ENCODE measurements at places on chromosomes 2 and 18.

- no peak for DNase-seq
Observed at GRCh38 chr2:40666398-40666797, 214.5 kb upstream of the SLC8A1 start.

DNA sequence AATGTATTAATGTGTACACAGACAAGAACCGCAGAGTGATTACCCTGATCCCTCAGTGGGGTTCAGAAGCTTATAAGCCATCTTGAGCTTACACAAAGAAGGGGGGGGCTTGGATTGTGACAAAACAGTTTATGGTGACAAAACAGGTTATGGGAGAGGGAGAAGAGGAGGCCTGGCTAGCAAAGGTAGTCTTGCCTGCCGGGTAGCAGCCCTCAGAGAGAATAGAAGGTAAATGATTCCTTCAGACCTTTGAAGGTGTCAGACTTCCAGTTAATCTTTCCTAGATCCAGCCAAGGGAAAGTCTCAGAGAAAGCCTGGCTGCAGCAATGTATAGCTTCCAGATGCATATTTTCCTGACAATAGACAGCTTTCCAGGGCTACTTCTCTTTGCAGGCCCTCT lies 44.6 kb upstream of the RAPH1 start:
- no peak for DNase-seq

DNA sequence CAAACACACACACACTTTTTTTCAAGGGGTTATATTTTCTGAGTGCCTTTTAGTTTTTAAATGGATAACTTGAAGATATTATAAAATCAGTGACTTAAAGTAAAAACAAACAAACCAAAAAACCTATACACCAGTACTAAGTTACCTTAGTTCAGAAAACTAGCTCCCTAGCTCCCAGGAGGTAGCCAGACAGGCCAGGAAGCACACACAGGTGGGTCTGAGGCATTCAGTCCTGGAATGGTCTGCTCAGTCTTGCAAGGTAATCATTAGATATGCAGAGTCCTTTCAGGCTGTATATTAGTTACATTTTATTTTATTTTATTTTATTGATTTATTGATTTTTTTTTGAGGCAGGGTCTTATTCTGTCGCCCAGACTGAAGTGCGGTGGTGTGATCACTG lies 10.7 kb upstream of the DYNC2LI1 start:
- DNase-seq: no peak

DNA sequence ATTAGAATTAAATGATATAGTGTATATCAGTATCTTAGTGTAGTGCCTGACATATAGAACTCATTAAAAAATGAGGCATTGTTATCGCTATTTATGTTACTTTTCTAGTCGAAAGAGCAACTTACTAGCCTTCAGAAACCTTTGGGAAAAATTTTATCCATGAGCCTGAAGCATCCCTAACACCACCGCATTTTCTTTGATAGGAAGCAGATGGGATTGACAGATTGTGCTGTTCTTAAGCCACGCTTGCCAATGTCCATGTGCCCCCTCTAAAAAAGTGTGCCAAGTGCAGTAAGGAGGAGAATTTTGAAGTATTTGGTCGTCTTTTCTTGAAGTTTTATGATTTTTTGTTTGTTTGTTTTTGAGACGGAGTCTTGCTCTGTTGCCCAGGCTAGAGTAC lies 29.1 kb downstream of the PPM1B start:
- DNase-seq: no peak

GRCh38 chr2:191303140-191304005 lies 58.2 kb downstream of the MYO1B start:
- no peak for DNase-seq

GRCh38 chr2:223113161-223113560 lies 61.2 kb downstream of the KCNE4 start:
- DNase-seq: no peak

GRCh38 chr18:63570721-63571120 lies 16.4 kb upstream of the SERPINB13 start:
- DNase-seq: no peak

GRCh38 chr2:231353469-231353868 lies 42.0 kb upstream of the B3GNT7 start:
- no peak for DNase-seq

DNA sequence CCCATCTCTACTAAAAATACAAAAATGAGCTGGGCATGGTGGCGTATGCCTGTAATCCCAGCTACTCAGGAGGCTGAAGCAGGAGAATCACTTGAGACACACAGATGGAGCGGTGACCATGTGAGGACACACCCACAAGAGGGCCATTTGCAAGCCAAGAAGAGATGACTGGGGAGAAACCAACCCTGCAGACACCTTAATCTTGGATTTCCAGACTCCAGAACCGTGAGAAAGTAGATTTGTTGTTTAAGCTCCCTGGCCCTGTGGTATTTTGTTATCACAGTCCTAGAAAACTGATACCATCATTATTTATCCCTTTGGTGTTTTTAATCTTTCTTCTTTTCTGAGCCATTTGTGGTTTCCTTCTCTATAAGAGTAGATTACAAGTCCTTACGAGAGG lies 88.6 kb upstream of the ID2 start:
- DNase-seq: no peak

- no peak for DNase-seq
Observed at GRCh38 chr2:96509847-96510230, 4.7 kb upstream of the NEURL3 start.

GRCh38 chr2:148545390-148546256 lies 98.9 kb upstream of the EPC2 start:
- DNase-seq: no peak

- peak; percentile 92 for DNase-seq
Observed at GRCh38 chr2:226478109-226478809, 321.4 kb downstream of the IRS1 start.

GRCh38 chr2:181574321-181574720 lies 82.6 kb downstream of the CERKL start:
- DNase-seq: no peak

- DNase-seq: no peak
Observed at GRCh38 chr18:38851526-38851925, 1285.9 kb upstream of the CELF4 start.

GRCh38 chr18:2907550-2908135 lies 60.8 kb downstream of the EMILIN2 start:
- DNase-seq: no peak

- no peak for DNase-seq
Observed at GRCh38 chr18:64082054-64082453, 66.8 kb downstream of the LINC00305 start.

DNA sequence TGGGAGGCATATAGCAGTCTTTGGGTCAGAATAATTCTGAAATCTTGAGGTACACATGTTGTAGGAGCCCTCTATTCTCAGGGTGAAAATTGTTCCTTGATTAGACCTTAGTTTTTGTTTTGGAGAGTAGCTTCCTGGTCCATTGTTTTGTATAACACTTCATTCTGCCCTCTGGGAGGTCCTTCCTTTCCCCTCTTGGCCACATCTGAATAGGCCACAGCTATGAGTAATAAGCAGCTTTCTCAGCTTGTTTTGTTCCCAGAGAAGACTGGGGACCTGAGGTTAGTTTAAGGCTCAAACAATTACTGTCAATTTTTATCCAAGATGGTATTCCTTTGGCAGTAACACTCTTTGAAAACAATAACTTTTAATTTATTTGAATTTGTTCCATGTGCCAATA lies 72.6 kb upstream of the NOL4 start:
- DNase-seq: no peak

- no peak for DNase-seq
Observed at GRCh38 chr18:76364282-76365259, 130.5 kb downstream of the ZNF516 start.

GRCh38 chr2:191629001-191629453 lies 48.9 kb upstream of the NABP1 start:
- no peak for DNase-seq

- DNase-seq: no peak
Observed at GRCh38 chr2:226307487-226308322, 491.9 kb downstream of the IRS1 start.

GRCh38 chr2:169716938-169717690 lies 16.5 kb upstream of the KLHL23 start:
- peak; percentile 15 for DNase-seq

DNA sequence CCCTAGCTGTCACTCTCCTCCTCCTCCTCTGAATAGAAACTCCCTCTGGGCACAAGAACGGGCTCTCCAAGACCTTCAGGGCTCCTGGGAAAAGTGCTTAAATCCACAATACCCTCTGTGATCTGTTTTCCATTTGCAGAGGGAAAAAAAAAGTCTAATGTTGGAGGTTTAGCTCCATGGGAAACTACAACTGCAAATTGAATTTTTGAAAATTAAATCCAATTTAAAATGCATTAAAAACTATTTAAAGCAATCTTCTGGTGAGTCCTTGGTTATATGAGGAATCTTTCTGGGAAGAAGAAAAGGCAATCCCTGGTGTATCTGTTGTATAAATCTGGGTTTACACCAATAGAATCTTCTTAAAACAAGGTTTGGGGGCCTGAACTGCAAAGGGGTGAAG lies 64.3 kb downstream of the NCKAP5 start:
- no peak for DNase-seq

DNA sequence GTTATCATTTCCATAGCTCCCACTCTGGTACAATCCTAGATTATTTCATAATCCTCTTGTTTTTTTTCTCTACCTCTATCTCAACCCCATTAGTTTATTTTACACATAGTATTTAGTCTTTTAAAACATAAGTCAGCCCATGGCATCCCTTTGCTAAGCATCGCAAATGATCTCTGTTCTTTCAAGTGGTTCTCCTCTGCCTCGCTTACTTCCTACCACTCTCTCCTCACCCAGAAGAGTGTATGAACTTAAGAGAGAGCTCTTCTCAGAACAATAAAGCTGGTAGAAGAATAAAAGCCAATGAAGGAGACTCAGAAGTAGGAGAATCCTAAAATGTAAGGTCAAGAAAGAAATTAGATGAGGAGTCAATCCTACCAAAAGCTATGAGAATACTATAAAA lies 12.2 kb upstream of the ITPRID2 start:
- DNase-seq: no peak

DNA sequence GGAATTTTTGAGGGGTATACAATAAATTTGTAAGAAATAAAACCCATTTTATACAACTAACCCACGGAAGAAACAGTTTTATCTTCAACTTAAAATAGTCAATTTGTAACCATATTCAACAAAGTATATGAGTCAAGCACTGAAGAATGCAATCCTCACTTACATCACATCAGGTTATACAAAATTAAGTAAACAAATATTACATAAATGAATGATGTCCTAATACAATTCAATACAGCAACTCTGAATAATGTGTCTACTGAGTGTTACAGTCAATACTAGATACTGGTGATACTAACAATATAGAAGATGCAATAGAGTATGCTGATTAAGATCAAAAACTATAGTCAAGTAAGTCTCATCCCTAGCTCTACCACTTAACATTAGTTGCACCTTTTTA lies 58.6 kb downstream of the FANCL start:
- DNase-seq: peak; percentile 11

DNA sequence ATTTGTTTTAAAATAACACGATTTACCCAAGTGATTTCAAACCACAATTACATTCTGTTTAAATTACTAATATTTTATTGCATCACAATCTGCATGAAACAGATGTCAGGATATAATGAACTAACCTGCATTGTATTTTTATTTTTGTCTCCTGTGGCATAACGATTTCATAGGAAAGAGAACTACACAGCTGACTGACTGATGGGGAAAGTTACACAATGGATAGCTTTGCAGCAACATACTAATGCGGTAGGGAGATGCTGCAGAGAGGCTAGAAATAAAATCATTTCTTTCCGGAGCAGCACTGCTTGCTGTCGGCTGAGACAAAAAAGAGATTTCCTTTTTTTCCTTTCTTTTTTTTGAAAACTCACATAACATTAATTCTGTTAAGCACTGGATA lies 36.9 kb downstream of the SCN1A start:
- peak; percentile 50 for DNase-seq

DNA sequence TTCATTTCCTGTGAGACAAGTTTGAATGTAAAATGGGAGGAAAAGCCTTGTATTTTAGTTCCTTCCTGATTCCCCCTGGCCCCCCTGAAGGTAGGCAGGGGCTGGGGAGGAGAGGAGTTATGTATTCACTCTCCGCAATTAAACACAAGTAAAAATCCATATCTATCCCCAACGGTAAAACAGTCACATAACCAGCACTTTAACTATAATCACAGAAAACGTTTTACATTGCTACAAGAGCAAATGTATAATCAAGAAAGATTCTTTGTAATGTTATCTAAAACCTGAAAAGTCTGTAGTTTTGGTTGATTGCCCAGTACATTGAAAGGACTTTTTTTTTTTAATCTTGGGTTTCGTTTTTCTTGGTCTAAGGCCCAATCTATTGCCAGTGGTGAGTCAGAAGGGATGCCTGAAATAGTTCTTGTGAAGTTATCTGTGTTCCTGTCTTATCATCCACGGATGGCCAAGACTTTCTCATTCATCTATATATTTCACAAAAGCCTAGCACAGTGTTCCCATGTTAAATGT lies 34.5 kb upstream of the CCNYL1 start:
- DNase-seq: peak; percentile 97

DNA sequence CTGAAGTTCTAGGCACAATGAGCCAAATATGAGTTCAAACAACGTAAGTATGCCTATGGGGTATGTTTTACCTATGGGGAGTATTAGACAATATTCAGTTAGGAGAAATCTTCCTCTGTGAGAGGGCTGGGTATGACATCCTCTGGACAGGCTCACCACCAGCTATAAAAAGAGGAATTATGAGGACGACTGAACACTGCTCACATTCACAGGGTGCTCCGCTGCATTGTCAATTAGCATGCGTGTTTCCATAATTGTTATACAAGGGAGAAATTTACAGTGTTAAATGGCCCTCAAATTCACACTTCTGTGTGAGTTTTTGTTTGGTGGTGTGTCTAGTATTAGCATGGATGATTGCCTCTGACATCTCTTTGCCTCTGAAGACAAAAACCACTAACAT lies 700.4 kb downstream of the BCL11A start:
- no peak for DNase-seq

DNA sequence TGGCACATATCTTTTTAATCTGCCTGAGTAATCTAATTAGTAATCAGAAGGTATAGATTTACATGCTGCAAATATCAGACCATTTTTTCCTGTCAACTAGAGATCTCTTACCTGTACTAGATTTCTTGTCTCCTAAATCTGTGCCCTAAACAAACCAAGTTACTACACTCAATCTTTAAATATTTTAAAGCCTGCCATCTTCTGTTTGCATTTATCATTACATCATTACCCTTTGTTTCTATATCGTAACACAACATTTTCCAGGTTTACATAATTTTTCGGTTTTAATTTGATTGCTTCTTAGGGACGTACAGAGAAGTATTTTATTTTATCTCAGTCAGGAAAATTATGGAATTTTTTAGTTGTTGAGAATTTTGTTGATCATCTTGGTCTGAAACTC lies 25.7 kb downstream of the PSMA8 start:
- peak; percentile 11 for DNase-seq

Data from fibroblast of the aortic adventitia (primary cell).